Heart left ventricle (tissue), 16 donors: ENCODE measurements at places on chromosomes 3 and 15. TPM values are rescaled to one million over a fixed set of nuclear protein-coding genes. Genes with fewer than 3 reads are reported as not detected.

GRCh38 chr3:144114767-144115166 is 143.1 kb downstream of the DIPK2A start:
- no peak overlapping the region for H3K27ac ChIP-seq
- DNase-seq, result no peak
- H3K36me3 ChIP-seq, result no peaks in the 10 kb centered on the region
- H3K27me3 ChIP-seq, result no peaks in the 10 kb centered on the region

DNA sequence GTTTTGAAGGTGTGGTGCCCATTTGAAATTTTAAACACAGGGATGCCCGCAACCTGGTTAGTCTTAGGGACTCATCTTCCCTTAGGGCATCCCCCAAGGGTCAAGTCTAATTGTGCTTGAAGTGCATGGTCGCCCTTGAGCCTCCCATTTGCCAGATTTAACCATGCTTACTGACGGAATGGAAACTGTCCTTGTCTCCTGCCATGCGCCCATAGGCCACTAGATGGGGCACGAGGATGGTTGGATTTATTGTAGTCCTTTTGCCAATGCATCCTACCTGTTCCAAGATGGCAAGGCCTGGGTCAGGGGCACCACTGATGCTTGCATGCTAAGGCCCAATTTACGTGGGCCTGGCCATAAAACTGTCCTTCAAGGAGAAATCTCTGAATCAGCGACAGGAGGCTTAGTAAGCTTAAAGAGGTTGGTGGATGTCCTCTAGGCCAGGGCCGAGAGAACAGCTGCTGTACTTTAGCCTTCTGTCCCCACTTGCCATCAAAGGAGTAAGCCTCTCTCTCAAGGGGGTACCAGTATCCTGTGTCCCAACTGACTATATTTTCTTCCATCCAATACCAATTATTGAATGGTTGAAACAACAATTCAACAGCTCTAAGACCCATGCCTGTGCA is 355.4 kb downstream of the OTOL1 start:
- no peak overlapping the region for H3K27ac ChIP-seq
- no peak overlapping the region for H3K4me3 ChIP-seq
- no peaks in the 10 kb centered on the region for H3K27me3 ChIP-seq
- no peaks in the 10 kb centered on the region for H3K4me1 ChIP-seq

DNA sequence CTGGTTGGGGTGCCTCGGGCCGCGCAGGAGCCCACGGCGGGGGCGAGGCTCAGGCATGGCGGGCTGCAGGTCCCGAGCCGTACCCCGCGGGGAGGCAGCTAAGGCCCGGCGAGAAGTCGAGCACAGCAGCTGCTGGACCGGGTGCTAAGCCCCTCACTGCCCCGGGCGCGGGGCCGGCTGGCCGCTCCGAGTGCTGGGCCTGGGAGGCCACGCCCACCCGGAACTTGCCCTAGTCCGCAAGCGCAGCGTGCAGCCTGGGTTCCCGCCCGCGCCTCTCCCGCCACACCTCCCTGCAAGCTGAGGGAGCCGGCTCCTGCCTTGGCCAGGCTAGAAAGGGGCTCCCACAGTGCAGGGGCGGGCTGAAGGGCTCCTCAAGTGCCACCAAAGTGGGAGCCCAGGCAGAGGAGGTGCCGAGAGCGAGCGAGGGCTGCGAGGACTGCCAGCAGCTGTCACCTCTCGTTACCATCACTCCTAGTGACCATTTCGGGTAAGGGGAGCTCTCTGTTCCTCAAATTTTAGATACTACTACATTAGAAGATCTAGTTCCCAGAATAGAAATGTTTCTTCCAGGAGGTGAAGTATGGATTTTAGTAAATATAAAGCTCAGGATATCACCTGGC is 417.0 kb upstream of the AGTR1 start:
- H3K36me3 ChIP-seq, result no peaks in the 10 kb centered on the region
- H3K27me3 ChIP-seq, result no peaks in the 10 kb centered on the region
- H3K4me1 ChIP-seq, result no peaks in the 10 kb centered on the region
- H3K27ac ChIP-seq, result no peak overlapping the region
- DNase-seq, result peak; percentile 61

DNA sequence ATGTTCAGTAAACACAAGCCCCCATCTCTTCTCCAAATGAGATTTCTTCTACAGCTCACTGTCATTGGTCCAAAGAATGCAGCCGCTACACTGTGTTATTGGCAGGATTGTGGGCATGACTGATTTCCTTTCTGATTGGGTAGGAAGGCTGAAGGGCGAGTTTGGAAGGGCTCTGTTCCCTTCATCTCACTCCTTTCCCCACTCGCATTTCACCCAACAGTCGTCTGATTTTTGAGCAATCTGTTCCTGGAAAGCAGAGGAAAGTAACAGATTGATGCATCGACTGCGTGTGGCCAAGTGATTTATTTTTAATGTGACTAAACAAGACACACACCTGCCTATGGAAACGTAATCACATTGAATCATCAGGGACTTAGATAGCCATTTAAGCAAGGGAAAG is 55.5 kb downstream of the NOX5 start:
- no peak overlapping the region for H3K27ac ChIP-seq
- no peaks in the 10 kb centered on the region for H3K36me3 ChIP-seq
- H3K27me3 ChIP-seq, result no peaks in the 10 kb centered on the region
- H3K4me1 ChIP-seq, result peaks cover 6% of the 10 kb centered on the region
- no peak overlapping the region for H3K4me3 ChIP-seq

Gene PAQR5
- total RNA-seq, result 0.27 TPM

DNA sequence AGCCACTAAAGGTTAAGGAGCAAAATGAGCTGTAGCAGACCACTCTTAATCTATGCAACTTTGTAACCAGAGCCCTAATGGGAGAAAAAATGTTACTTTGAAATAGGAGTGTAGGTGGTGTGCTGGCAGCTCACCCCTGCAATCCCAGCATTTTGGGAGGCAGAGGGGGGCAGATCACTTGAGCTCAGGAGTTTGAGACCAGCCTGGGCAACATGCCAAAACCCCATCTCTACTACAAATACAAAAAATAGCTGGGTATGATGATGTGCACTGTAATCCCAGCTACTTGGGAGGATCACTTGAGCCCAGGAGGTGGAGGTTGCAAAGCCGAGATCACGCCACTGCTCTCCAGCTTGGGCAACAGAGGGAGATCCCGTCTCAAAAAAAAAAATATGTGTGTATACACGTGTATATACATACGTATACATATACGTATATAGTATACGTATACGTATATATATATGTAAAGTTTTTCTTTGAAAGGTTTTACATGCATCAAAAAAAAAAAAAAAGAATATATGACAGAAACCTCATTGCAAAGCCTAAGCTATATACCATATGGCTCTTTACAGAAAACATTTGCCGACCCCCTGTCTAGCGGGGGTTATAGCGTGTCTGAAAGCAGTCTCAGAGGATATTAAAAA is 15.7 kb downstream of the CAPN7 start:
- no peak overlapping the region for H3K27ac ChIP-seq
- no peak overlapping the region for H3K4me3 ChIP-seq
- peaks cover 100% of the 10 kb centered on the region for H3K36me3 ChIP-seq
- peaks cover 24% of the 10 kb centered on the region for H3K4me1 ChIP-seq
- DNase-seq, result no peak

DNA sequence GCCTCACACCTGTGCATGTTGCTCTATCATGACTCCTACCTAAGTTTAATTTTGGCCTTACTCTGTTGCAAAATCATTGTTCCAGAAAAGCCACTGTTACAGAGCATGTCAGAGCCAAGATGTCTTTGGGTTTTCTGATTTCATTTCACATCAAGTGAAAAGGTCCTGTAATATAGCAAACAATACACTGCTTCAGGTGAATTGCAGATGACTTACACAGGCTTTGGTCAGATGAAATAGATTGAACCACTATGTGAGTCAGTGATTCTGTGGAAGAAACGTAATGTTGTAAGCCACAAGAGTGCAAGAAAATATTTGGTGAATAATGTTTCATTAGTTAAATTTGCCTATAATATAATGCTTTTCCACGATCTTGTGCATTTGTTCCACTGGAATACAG is 22.7 kb downstream of the EBLN2 start:
- no peak for DNase-seq
- no peaks in the 10 kb centered on the region for H3K4me1 ChIP-seq
- no peak overlapping the region for H3K4me3 ChIP-seq
- no peaks in the 10 kb centered on the region for H3K27me3 ChIP-seq
- H3K27ac ChIP-seq, result no peak overlapping the region

DNA sequence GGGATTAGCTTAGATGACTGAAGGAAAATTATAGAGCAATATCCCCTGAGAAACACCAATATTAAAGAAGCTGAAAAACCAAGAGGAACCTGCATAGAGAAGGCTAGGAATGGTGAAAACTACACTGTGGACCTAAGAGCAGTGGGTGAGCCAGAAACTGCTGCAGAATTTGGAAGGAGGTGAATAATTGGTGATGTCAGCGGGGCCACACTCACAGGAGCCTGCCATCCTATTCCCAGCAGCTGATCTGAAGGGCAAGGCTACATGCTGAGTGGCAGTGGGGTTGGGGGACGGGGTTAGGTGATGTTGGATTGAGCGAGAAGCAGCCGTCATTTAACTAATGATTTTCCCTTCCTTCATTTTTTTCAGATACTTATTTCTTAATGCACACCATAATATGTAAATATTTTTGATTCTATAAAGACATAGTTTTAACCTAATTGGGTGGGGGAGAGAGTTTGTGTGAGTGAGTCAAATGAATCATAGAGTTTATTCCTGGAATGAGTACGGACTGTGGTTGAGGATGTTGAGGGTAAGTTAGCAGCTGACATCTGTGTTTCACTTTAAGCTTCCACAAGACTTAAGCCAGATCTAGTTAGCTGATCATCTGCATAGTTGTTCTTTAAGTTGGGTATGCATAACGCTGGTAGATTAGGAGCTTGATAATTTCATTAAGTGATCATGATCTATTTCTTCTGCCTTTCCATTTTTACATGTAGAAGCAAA is 222.8 kb downstream of the PTPRG start:
- no peaks in the 10 kb centered on the region for H3K36me3 ChIP-seq
- no peaks in the 10 kb centered on the region for H3K27me3 ChIP-seq
- H3K27ac ChIP-seq, result no peak overlapping the region

- peaks cover 9% of the 10 kb centered on the region for H3K4me1 ChIP-seq
- no peak overlapping the region for H3K27ac ChIP-seq
- DNase-seq, result no peak
- H3K36me3 ChIP-seq, result no peaks in the 10 kb centered on the region
- H3K27me3 ChIP-seq, result no peaks in the 10 kb centered on the region
- no peak overlapping the region for H3K4me3 ChIP-seq
Measured at GRCh38 chr15:71444866-71445590, 329.8 kb downstream of the THSD4 start.

GRCh38 chr3:172102883-172103310 is 63.5 kb downstream of the FNDC3B start:
- no peaks in the 10 kb centered on the region for H3K36me3 ChIP-seq
- peaks cover 93% of the 10 kb centered on the region for H3K4me1 ChIP-seq
- H3K4me3 ChIP-seq, result no peak overlapping the region
- H3K27me3 ChIP-seq, result no peaks in the 10 kb centered on the region

DNA sequence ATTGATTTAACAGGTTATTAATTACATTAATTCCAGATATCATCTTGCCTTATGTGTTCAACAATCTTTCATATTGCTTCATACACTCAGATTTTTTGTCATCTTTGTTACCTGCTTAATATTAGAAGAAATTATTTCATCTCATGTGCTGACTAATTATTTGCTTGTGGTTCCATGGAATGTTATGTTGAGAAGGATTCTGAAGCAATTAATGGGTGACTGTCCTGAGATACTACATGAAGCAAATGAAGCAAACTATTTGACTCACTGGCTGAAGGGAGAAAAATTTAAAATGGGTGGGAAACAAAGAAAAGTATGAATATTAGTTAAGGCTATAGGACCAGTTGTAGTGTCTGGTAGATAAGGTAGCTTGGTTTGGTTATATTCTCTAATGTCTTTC is 443.8 kb upstream of the EPHA6 start:
- no peak for DNase-seq
- H3K4me1 ChIP-seq, result no peaks in the 10 kb centered on the region
- H3K27me3 ChIP-seq, result no peaks in the 10 kb centered on the region
- H3K36me3 ChIP-seq, result no peaks in the 10 kb centered on the region
- H3K4me3 ChIP-seq, result no peak overlapping the region

Gene CAMK2N2
- not detected for total RNA-seq

- no peaks in the 10 kb centered on the region for H3K4me1 ChIP-seq
- no peaks in the 10 kb centered on the region for H3K27me3 ChIP-seq
- no peaks in the 10 kb centered on the region for H3K36me3 ChIP-seq
- no peak overlapping the region for H3K4me3 ChIP-seq
- DNase-seq, result no peak
- no peak overlapping the region for H3K27ac ChIP-seq
Measured at GRCh38 chr3:113847664-113848461, 9.3 kb downstream of the GRAMD1C start.

- H3K36me3 ChIP-seq, result no peaks in the 10 kb centered on the region
- H3K27me3 ChIP-seq, result no peaks in the 10 kb centered on the region
- H3K27ac ChIP-seq, result no peak overlapping the region
- DNase-seq, result no peak
Measured at GRCh38 chr15:56341201-56341600, 24.0 kb upstream of the TEX9 start.

- H3K36me3 ChIP-seq, result no peaks in the 10 kb centered on the region
- H3K27me3 ChIP-seq, result no peaks in the 10 kb centered on the region
- no peak overlapping the region for H3K27ac ChIP-seq
- DNase-seq, result no peak
Measured at GRCh38 chr15:63923993-63924950, 90.5 kb upstream of the HERC1 start.

Gene SCN11A
- 0.08 TPM for total RNA-seq

Gene ESYT3
- 2.7 TPM for total RNA-seq

DNA sequence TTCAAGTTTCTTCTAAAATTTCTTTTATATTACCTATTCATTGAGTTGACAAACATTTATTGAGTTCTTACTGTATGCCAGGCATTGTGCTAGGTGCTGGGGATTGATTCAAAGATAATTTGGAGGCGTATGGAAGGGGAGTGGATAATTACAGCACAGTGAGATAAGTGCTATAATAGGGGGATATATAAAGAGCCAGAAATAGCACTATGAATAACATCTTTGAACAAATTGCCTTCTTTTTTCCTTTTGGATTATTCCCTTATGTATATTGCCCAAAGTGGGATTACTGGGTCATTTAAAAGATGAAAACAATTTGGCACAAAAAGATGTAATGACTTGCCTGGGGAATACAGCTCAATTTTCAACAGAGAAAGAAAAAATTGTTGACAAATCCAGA is 64.6 kb downstream of the LPP start:
- no peaks in the 10 kb centered on the region for H3K27me3 ChIP-seq
- no peak for DNase-seq
- H3K4me1 ChIP-seq, result peaks cover 86% of the 10 kb centered on the region
- no peak overlapping the region for H3K4me3 ChIP-seq
- H3K36me3 ChIP-seq, result no peaks in the 10 kb centered on the region

- H3K36me3 ChIP-seq, result peaks cover 100% of the 10 kb centered on the region
- H3K27ac ChIP-seq, result no peak overlapping the region
- H3K27me3 ChIP-seq, result no peaks in the 10 kb centered on the region
- no peaks in the 10 kb centered on the region for H3K4me1 ChIP-seq
- no peak overlapping the region for H3K4me3 ChIP-seq
- DNase-seq, result no peak
Measured at GRCh38 chr3:42637001-42637400, 16.5 kb upstream of the ZBTB47 start.

Gene AADACL2
- total RNA-seq, result not detected

- H3K4me1 ChIP-seq, result peaks cover 34% of the 10 kb centered on the region
- no peak for DNase-seq
- no peaks in the 10 kb centered on the region for H3K36me3 ChIP-seq
- peak overlapping the region; percentile 98 for H3K27ac ChIP-seq
- no peaks in the 10 kb centered on the region for H3K27me3 ChIP-seq
Measured at GRCh38 chr3:187746442-187747281, 1.4 kb upstream of the BCL6 start.

Gene THRB
- total RNA-seq, result 28.5 TPM
